Esophagus muscularis mucosa (tissue), 4 donors: ENCODE measurements at places on chromosomes 1 and 21. TPM values are rescaled to one million over a fixed set of nuclear protein-coding genes. Genes with fewer than 3 reads are reported as not detected.

The AKT3 gene
- total RNA-seq = 73.9 TPM

The SYT14 gene
- 0.13 TPM for total RNA-seq

The TEX38 gene
- not detected for total RNA-seq

The HLX gene
- total RNA-seq = 16.3 TPM

The DIO1 gene
- total RNA-seq = not detected

The LRRC71 gene
- total RNA-seq = not detected

The TRIM46 gene
- 0.13 TPM for total RNA-seq
